Muscle of leg (tissue), 16 donors: ENCODE measurements at places on chromosomes 12 and 14. TPM values are rescaled to one million over a fixed set of nuclear protein-coding genes. Genes with fewer than 3 reads are reported as not detected.
A peak's percentile ranks its signal among the peaks of the same experiment; 100 is the strongest.

GRCh38 chr14:104819361-104819781, 18.5 kb downstream of the ZBTB42 start:
- H3K4me1 ChIP-seq: peaks cover 23% of the 10 kb centered on the region
- no peak for DNase-seq
- no peak overlapping the region for H3K4me3 ChIP-seq
- no peaks in the 10 kb centered on the region for H3K27me3 ChIP-seq
- no peak overlapping the region for H3K27ac ChIP-seq
- H3K36me3 ChIP-seq: no peaks in the 10 kb centered on the region

DNA sequence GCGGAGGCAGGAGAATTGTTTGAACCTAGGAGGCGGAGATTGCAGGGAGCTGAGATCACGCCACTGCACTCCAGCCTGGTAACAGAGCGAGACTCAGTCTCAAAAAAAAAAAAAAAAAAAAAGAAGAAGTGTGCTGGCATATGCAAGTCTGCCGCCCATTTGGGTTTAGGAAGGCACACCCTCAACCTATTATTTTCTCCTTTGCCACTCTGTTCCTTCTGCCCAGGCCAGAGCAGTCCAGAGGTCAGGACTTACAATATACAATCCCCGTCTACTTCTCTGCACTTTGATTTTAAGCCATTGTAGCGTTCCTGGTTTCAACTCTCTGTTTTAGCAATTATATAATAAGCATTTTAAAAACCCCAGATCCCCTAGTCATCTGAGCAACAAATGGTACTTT, 39.8 kb downstream of the CATSPERB start:
- H3K27ac ChIP-seq: no peak overlapping the region
- no peaks in the 10 kb centered on the region for H3K36me3 ChIP-seq
- H3K4me1 ChIP-seq: no peaks in the 10 kb centered on the region
- H3K4me3 ChIP-seq: no peak overlapping the region

DNA sequence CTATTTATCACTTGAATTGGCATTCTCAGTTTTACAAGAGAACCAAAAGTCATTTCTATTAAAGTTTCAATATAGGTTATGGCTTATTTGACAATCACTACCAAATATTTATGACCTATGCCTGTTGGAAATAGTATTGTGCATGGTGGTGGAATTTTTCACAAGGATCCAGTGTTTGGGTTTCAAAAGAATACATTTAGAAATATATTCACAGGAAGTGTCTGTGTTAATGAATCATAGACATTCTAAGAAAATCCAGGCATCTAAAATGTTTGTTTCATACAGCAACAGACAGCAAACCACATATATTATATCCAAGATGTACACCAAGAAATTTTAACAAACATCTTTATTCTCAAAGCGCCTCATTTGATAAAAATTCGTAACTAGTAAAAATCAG, 92.7 kb downstream of the MED13L start:
- H3K36me3 ChIP-seq: no peaks in the 10 kb centered on the region
- no peak for DNase-seq
- H3K27me3 ChIP-seq: no peaks in the 10 kb centered on the region

GRCh38 chr12:27619308-27619707, 76.9 kb upstream of the REP15 start:
- H3K27ac ChIP-seq: no peak overlapping the region
- DNase-seq: no peak
- no peaks in the 10 kb centered on the region for H3K27me3 ChIP-seq
- H3K36me3 ChIP-seq: no peaks in the 10 kb centered on the region
- H3K4me3 ChIP-seq: no peak overlapping the region

DNA sequence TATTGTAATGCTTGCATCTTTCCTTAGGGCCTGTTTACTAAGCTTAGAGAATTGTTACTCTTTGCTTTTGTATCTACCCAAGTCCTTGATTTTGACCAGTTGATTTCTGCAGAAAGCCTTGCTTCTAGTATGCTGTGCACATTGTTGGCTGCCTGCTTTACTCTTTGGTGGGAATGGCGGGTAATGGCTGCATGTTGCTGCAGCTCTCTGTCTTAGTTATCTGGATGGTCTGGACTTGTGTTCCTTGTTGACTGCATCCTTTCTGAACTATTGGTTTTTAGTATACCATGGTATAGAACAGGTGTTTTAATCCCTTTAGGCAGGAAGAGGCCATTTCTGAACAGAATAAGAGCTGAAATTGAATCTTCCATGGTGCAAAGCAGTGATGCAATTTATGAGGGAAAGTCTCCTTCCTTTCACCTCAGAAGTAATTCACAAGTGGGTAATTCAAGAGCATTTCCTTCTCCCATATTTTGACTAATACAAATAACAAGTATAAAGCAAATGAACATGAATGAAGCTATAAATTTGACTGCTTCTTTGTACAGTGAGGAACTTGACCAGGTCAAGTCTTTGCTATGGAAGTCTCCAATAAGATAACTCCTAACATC, 466.4 kb downstream of the NPAS3 start:
- H3K4me1 ChIP-seq: peaks cover 3% of the 10 kb centered on the region
- H3K27ac ChIP-seq: no peak overlapping the region
- H3K4me3 ChIP-seq: no peak overlapping the region
- no peaks in the 10 kb centered on the region for H3K27me3 ChIP-seq

DNA sequence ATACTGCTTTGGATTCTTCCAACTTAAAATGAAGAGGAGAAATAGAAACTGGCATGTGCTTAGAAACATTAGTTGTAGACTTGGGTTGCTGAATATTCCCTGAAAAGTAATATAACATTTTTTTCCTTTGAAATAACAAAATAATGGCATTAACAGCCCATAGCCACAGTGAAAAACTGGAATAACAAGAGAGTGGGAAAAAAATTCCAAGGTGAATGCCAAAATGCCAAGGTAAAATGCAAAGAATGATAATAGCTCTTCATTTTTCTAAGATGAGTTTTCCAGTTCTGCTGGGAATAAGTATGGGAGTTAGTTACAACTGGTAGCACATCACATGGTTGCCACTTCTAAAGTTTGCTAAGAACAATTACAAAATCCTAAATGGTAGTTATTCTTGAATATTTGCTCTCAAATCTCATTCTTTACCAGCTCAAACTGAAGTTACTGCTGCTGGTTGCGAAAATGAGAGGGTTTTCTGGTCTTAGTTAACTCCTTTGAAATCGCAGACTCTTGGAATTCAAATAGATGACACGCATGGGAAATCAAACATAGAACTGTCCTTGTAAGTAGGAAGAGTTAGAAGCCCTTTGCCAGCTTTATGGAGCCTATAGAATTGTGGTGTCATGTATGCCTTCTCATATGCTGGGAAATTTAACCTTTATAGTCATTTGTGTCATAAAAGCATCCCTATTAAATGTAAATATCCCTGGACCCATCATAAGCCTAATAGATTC, 165.0 kb upstream of the DCN start:
- peak overlapping the region; percentile 47 for H3K27ac ChIP-seq
- H3K36me3 ChIP-seq: no peaks in the 10 kb centered on the region

GRCh38 chr14:65243766-65244442, 141.6 kb upstream of the MAX start:
- no peak overlapping the region for H3K27ac ChIP-seq
- DNase-seq: no peak
- H3K27me3 ChIP-seq: no peaks in the 10 kb centered on the region
- H3K4me1 ChIP-seq: no peaks in the 10 kb centered on the region
- no peak overlapping the region for H3K4me3 ChIP-seq

Gene AVPR1A
- 11.7 TPM for total RNA-seq

Gene FBRSL1
- total RNA-seq: 6.9 TPM
